ENCODE measurements at places on chromosomes 6 and 20. TPM values are rescaled to one million over a fixed set of nuclear protein-coding genes. Genes with fewer than 3 reads are reported as not detected.

Gene RBPJL
- not detected for polyA plus RNA-seq

Gene EFCAB8
- not detected for polyA plus RNA-seq

Gene OXT
- polyA plus RNA-seq: 0.35 TPM

Gene TFAP2A
- 0.13 TPM for polyA plus RNA-seq

Gene SAMD5
- polyA plus RNA-seq: 0.37 TPM

Gene CRYBG1
- 0.73 TPM for polyA plus RNA-seq

Measured in heart right ventricle (tissue), 16 donors.